ENCODE measurements at places on chromosomes 7 and 10.

- DNase-seq: no peak
Observed at GRCh38 chr10:115937768-115938056, 335.3 kb downstream of the GFRA1 start.

DNA sequence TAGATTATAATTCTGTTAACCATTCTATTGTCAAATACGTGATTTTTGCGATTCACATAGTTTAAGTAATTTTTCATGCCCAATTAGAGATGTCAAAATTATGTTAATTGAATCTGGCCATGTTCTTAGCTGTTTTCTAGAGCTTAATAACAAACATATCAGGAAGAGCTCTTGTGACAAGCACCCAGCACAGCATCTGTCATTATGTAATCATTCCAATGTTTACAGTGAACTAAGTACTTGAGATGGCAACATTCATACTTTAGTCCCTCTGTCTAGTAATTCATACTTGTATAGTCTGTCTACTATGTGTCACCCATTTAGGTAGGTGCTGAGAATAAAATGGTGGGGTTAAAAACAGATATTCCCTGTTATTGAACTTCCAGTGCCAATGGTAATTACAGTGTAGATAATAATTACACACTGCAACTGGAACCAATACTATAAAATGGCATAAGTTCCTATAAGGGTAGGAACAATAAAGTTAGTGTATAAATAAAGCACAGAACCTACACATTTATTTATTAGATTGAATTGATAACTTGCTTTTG is 55.2 kb downstream of the ZEB1 start:
- no peak for DNase-seq

DNA sequence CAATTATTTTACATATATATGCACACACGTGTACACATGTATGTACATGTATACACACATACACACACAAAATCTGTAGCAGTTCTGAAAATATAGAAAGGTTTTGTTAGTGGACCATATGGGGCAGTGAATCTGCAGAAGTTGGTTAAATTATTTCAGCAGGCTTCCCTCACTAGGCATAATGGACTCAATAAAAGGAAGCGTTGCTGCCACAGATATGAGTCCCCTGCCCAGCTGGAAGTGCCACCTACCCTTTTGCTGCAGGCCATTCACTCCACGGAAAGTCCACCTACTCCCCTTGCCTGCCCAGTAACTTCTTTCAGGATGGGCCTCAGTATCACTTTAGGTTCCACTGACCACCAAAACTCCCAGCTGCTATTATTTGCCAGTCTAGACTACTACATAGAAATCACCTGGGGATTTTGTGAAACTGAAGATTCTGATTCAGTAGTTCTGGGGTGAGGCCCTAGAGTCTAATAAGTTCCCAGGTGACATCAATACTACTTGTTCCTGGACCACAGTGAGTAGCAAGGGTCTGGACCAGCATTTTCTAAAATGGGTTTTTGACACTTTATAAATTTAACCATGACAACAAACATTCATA is 29.3 kb upstream of the CROT start:
- DNase-seq: no peak

GRCh38 chr10:71324743-71325142 is 5.7 kb downstream of the SLC29A3 start:
- no peak for DNase-seq

DNA sequence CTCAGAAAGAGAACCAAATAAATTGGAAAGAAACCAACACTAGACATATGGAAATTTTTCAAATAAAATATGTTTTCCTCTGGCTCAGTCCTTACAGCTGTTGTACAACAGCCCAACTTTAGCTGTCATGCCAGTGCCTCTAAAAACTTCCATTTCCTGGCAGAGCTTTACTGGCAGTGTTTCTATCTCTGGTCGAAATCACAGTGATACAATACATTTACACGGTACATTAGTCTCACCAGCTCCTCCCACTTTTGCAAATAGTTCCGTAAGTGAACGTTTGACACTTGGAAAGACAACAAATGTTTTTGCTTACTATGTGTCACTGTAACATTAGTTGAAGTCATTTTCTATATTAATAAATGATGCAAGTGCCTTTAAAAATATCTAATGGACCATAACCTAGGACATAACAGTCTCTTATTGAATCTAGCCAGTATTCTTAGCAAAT is 29.8 kb downstream of the BCAP29 start:
- no peak for DNase-seq

GRCh38 chr7:92647011-92647625 is 56.9 kb upstream of the FAM133B start:
- no peak for DNase-seq

DNA sequence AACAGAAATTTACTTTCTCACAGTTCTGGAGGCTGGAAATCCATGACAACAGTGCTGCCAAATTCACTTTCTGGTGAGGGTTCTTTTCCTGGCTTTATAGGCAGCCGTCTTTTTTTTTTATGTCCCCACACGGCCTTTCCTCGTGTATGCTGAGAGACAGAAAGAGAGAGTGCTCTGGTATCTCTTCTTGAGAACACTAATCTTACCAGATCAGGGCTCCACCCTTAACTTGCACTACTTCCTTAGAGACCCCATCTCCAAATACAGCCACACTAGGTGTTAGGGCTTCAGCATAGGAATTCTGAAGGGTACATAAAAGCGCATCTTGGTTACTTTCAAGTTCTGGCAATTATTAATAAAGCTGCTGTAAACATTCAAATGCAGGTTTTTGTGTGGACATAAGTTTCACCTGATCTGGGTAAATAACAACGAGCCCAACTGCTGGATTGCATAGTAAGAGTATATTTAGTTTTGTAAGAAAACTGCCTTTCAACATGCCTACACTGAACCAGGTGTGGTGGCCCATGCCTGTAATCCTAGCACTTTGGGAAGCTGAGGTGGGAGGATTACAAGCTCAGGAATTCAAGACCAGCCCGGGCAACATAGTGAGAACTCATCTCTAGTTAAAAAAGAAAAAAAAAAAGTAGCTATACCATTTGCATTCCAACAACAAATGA is 8.2 kb upstream of the C1GALT1 start:
- DNase-seq: no peak

DNA sequence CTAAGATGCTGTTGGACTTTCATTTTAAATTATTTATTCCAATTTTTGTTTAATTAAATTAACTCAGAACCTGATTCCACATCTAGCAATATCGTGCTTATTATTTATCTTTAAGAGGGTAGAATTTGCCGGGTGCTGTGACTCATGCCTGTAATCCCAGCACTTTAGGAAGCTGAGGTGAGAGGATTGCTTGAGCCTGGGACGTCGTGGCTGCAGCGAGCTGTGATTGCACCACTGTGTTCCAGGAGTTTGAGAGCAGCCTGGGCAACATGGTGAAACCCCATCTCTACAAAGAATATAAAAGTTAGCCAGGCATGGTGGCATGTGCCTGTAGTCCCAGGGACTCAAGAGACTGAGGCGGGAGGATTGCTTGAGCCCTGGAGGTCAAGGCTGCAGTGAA is 47.8 kb downstream of the ZFAND4 start:
- no peak for DNase-seq
